ENCODE measurements at places on chromosomes 6 and 20.

DNA sequence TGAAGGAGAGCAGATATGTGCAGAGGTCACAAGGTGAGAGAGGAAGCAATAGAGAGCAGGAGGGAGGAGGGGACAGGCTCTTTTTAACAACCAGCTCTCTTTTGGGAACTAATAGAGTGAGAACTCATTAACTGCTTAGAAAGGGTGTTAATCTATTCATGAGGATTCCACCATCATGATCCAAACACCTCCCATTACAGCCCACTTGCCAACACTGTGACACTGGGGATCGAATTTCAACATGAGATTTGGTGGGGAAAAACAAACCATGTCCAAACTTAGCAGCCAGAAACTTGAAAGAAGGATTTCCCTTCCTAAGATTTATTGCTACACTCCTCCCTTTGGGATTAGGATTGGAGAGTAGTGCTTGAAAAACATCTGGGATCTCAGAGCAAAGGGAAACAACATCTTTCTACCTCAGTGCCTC, 135.5 kb upstream of the PLCB4 start:
- no peak for DNase-seq

GRCh38 chr6:16547587-16547986, 213.7 kb downstream of the ATXN1 start:
- no peak for DNase-seq

DNA sequence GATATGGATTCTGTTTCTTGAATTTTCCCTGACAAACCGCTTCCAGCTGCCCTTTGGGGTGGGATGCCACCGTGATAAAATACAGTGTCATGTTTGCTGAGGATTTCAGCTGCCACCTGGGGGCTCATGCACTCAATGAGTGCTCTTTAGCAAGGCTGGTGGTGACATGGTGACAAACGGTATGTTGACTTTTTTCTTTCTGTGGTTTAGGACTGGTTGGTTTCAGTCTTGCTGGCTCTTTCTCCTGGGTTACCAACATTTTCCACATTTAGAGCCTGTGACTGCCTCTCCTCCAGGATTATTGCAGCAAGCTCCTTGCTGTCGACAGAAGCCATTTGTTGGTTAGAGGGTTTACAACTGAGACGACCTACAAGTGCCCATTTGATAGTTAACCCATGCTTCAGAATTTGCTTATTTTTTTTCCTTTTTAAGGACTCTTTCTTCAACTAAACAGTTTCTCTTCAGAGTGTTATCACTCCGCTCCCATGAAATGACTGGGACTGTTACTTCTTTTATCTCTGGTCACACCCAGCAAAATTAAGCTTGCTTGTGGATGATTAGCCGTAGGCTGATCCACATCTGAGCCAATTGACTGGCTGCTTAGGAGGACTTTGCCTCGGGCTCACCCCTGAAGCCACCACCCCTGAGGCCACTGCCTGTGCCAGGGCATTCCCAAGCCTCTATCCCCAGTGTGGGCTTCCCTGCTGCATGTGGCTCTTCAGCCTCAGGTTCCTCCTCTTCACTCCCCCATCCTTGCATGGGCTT, 48.4 kb upstream of the CDYL start:
- no peak for DNase-seq

GRCh38 chr6:5215799-5216198, 45.0 kb downstream of the LYRM4 start:
- DNase-seq: no peak

DNA sequence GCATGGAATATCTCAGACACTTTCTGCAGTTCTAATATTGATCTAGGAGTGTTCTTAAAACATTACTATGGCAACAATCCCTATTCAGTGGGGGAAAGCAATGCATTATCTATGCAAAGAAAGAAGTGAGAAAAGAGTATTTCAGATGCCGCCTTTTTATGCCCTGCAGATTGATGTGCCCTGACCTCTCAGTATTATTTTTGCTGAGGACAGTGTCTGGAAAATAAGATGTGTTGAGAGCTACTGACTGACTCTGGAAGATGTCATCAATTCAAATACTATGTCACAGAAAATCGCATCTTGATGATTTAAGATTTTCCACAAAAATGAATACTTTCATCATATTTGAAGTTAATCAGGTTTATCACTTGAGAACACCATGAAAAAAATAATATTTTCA, 22.9 kb upstream of the SPACA1 start:
- no peak for DNase-seq

DNA sequence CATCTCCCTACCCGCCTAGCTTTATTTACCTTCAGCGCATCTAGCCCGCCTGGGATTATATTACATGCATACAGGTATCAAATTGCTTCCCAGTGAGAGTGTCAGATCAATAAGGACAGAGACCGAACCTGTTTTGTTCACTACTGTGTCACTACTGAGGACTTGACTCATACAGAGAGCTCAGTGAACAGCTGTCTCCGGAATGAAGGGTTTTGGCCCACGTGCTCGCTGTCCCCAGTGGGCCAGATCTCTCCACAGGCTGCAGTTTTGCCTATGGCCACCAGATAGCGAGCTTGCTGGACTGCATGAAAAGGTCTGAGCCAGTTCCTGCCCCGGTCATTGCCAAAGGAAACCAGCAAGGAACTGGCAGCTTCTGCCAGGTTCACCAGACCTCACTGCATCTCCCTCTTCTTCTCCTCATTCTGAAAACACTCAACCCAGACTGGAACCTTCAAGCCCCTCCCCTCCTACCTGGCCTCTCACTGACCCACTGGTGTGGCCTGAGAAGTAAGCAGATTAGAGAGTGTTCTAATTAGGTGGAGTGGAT, 150.8 kb downstream of the ZMYND8 start:
- peak; percentile 30 for DNase-seq

DNA sequence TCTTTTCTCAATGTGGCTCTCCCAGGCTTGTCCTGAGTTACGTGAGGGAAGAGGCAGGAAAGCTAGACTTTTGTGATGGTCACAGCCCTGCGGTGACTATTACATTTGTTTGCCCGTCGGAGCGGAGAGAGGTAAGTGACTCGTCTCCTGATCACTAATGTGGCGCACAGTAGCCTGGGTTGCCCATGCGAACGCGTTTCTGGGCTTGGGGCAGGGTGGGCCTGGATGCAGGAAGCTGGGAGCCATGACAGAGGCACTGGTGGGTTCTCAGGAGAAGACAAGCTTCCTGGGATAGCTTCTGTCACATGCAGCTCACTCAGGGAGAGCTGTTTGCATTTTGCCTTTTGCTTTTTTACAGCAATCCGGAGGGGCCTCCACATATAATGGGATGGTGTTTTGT, 60.6 kb downstream of the IGF2R start:
- DNase-seq: no peak

DNA sequence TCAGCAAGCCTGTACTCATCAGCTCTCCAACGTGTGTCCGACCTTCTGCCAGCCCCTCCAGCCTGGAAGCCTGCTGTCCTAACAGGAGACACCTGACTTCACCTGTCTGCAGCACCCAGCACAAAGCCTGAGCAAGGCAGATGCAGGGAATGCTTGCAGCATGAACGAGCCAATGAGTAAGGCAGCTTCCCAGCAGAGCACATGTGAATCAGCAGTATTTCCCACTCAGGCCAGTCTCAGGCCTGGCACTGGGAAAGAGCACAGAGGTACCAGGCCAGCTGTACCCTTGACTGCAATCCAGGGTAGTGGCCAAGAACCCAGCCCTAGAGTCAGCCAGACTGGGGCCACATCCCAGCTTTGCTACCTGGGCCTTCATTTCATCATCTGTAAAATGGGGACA, 120.8 kb downstream of the MAFB start:
- DNase-seq: no peak

DNA sequence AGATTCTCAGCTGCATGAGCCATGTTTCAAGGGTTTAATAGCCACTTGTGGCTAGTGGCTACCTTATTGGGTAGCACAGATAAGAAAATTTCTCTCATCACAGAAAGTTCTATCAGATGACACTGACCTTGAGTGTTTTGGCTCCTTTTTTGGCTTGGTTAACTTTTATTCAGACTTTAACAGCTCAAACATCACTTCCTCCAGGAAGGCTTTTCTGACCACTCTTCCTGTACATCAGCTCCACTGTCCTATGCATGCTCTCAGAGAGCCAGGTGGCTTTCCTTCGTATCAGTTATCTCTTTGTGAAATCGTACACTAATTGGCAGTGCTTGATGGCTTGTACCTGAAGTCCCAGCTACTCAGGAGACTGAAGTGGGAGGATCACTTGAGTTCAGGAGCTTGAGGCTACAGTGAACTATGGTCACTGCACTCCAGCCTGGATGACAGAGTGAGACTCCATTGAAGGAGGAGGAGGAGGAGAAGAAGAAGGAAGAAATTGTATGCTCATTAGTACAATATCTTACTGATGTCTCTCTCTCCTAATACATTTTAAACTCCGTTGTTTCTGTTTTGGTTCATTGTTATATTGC, 10.7 kb downstream of the MAFB start:
- DNase-seq: no peak

GRCh38 chr20:22556565-22557056, 27.8 kb downstream of the FOXA2 start:
- DNase-seq: no peak

GRCh38 chr6:4848382-4849068, 72.3 kb downstream of the CDYL start:
- no peak for DNase-seq

DNA sequence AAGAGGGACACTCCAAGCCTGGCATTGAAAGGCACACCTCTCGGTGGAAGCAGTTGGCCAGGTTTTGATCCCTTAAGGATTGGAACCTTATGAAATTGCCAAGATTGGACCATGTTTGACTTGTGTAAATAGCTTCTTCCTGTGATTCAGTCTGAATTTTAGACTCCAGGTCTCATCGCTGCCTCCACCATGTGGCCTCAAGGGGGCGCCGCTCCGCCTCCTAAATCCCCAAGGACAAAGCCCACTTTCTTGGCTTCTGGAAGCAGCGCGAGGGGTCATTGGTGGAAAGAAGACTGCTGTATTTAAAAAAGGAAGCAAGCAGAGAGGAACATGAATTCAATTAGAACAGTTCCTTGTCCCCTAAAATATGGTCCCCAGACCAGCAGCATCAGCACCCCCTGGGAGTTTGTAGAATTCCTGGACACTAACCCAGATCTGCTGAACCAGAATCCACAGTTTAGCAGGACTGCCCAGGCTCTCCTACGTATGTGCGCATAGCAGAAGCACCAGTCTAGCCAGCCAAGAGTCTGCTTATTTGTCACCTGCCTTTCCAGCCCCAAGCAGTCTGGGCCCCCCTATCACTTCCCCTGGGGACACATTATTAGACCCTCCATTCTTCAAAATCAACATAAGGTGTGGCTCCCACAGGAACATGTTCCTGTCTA, 108.5 kb downstream of the LY86 start:
- DNase-seq: no peak

DNA sequence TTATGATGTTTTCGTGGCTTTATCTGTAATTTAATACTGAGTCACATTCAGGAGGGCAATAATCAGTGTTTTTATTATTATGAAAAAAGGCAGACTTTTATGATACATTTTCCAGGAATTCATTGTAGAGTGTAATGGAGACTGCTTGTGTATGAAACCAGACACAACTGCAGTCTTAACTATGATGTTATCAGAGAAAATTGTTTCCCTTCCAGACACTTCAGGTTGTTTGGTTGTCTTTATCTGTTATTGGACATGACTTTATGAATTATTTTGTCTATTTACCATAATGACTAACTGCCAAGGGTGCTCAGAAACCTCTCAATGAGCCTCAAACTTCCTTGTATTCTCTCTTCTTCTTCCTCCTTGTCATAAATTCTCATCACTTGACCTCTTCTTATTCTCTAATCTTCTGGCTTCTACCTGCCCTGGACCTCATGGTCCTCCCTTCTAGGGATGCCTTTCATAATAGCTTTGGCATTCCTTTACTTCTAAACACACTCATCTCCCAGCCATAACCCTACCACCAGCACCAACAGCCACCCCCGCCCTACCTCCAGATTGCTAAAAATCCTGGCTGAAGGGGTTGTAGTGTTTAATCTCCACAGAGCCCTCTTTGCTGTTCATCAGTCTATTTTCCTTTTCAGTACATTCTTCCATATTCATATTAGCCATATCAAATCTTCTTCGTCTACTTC, 492.5 kb downstream of the CDKAL1 start:
- DNase-seq: no peak

DNA sequence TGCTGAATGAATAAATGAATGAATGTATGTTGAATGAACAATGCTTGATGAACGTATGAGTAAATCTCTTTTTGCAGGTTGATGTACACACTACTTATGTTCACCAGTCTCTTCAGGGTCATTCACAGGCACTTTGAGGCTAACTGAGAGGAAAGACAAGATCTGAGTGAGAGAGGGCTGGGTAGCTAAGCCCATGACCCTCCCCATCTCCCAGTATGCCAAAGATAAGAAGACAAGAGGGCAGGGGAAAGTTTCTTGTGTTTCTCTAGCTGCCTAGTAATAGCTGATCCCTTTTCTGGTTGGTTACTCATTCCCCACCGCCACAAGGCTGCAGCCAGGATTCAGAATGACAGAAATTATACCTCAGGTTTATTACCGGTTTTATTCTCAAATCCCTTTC, 90.7 kb downstream of the CEP57L1 start:
- no peak for DNase-seq

GRCh38 chr6:70210462-70210861, 92.4 kb downstream of the COL9A1 start:
- no peak for DNase-seq

GRCh38 chr6:32432050-32432450, 7.6 kb upstream of the HLA-DRA start:
- no peak for DNase-seq

GRCh38 chr6:148358196-148358785, 15.7 kb downstream of the SASH1 start:
- no peak for DNase-seq

DNA sequence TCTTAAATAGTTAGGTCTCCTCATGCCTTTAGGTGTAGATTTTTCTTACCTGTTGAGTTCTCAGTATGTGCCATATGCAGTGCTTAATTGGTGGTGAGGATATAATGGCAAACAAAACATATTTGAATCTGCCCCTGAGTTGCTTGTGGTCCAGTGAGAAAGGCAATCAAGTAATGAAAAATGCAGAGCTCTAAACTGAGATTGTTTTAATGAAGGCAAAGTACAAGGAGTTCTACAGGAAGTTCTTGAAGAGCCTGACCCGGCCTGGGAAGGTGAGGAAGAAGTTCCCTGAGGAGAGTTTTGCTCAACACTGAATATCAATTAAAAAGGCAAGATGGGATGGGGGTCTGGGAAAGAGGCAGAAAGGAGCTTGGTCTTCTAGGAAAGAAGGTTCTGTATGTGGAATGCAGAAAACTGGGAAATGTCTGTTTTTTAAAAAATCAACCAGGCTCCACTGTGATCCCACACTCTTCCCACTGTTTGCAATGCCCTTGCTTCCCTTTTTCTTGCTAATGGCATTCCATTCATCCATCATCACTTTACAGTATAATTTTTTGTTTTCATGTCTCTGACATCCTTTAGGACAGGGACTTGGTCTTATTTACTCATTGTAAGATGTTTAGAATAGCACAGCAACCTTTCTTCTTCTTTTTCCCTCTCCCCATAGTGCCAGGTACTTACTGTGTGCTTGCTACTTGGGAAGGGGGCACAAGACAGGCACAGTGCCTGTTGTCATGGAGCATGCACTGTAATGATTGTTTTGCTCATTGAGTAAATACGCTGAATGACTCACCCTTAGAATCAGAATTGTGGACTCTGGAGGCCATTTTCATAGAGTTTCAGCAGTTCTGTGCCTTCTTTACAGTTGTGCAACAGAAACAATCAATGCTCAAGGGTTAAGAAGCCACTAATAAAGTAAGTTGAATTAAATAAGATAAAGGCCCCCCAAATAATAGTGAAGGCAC, 64.3 kb downstream of the ANKS1A start:
- DNase-seq: no peak

GRCh38 chr20:12203981-12204380, 286.3 kb downstream of the BTBD3 start:
- no peak for DNase-seq

- DNase-seq: no peak
These were observed 401.6 kb upstream of the PLCB4 start for GRCh38 chr20:8667306-8667705.

- DNase-seq: no peak
These were observed 33.6 kb downstream of the FAM209B start for GRCh38 chr20:56566621-56567020.
